ENCODE measurements at places on chromosomes 16 and 17.

DNA sequence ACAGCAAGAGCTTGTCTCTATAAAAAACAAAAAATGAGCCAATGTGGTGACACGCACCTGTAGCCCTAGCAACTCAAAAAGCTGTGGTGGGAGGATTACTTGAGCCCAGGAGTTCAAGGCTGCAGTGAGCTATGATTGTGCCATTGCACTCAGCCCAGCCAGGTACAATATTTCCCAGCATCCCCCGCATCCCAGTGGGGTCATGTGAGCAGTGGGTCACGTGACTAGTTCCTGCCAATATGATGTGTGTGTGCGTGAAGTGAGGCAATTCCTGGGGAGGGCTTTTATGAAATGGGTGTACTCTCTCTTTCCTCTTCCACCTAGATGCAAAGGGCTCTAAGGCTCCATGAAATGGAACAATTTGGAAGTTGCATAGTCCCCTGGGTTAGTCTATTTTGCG lies 81.3 kb downstream of the GSG1L start:
- DNase-seq: no peak

DNA sequence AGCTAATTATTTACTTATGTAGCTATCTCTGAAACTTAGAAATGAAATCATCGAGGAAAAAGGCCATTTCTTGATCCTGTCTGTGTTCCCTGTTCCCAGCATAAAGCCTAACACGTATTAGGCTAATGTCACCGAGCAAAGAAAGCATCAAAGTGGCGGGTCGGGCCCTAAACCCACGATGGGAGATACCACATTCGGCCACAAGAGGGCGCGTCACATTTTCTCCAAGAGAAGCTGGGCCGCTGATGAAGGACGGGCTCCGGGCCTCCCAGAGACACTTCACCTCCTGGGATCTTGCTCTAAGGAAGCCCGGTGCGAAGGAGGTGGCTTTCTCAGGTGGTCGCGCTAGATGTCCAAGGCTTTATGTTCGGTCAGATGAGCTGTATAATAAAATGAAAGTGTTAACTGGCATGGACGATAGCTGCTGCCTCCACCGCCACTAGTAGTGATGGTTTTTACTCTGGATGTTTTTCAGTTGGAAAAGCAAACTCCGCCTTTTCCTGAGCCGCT lies 853 bp upstream of the PDK2 start:
- DNase-seq: peak; percentile 82

DNA sequence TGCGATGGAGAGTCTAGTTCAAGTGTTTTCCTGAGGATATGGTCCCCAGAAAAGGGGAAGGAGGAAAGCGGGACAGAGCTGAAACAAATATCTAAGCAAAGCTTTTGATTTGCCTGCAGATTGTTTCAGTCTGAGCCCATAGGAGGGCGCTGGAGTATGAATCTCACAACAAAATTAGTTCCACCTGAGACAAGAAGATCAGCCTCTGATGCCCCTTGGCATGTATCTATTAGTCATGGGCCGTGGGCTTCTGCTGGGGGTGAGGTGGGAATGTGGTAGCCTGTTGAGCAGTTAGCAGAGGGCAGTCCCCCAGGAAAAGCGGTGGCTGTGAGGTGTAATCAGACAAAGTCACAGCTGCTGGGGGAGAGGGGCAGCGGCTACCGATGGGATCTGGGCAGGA lies 446.9 kb downstream of the CA10 start:
- no peak for DNase-seq

GRCh38 chr17:36691606-36692005 lies 90.2 kb downstream of the MRM1 start:
- peak; percentile 64 for DNase-seq

GRCh38 chr17:48564188-48565021 lies 13.7 kb downstream of the HOXB4 start:
- DNase-seq: no peak
